Activated T-helper 9 cell treated with anti-CD3 and anti-CD28 coated beads, Interleukin-2, amount 50 U/mL, for 16 hours (primary cell): ENCODE measurements at places on chromosomes 16 and 17.

DNA sequence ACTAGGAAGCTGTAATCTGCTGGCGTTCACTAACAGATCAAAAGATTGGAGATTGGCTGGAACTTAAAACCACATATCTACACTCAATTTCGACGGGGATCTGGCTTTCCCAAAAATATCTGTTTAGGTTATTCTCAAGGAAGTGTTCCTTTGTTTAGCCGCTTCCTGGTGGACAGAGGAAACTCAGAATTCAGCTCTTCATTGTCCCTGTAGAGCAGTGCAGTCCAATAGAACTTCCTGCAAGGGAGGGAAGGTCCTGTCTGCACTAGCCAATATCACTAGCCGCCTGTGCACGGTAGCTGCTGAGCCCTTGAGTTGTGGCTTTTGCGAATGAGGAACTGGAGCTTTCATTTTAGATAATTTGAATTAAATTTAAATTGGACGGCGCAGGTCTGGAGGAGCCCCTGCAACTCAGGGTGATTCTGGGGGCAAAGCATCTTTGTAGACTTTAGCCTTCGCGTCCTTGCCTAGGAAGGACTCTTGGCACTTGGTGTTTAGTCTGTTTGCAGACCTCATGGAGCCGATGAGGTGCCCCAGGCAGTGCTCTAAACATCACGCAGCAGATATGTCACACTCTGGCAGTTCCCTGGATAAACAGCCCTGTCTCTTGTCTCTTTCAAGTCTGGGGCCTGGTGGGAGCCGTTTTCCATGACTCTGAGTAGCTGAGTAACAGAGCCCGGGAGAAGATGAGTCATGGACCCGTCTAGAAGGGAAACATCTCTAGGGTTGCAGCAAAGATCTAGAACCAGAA is 122.2 kb downstream of the CCDC182 start:
- no peak for DNase-seq

- DNase-seq, result no peak
Observed at GRCh38 chr16:27720731-27721530, 171.0 kb downstream of the KATNIP start.

DNA sequence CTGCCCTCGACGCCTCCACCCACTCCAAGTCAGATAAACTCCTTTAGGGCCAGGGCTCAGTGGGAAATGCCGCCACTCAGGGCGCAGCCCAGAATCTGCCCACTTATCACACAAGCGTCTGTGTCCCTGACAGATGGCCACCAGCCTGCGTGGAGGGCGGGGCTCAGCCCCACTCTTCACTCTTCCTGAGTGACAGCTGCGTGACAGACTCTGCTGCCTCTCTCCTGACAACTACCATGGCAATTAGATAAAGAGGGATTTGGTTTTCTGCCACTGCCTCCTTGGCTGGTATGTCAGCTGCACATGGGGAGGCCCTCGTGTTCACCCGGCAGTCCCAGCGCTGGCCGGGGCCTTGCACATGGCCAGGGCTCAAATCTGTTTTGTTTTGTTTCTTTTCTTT is 96.2 kb downstream of the RTN4RL1 start:
- DNase-seq, result no peak

DNA sequence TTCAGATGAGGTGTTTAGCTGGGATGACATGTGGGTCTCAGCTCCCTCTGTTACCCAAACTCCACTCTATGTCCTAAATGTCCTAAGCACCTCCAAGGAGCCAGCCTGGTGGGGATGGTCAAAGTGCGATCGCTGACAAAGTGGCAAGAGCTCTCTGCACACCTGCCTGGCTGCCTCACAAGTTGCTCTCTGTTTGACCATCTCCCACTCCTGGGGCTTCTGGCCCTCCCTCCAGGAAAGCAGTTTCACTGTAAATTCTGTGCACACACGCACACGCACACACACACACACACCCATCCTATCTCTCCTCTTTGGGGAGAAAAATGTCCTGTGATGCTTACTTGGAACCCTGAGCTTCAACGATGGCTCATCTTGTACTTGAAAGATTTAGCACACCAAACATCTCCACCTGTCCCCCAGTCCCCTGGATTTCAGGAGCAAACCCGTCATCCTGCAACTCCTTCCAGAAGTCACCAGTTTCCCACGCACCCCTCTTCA is 1.7 kb downstream of the PITPNA start:
- DNase-seq, result no peak

GRCh38 chr16:57893559-57894389 is 77.2 kb downstream of the CNGB1 start:
- DNase-seq, result no peak

DNA sequence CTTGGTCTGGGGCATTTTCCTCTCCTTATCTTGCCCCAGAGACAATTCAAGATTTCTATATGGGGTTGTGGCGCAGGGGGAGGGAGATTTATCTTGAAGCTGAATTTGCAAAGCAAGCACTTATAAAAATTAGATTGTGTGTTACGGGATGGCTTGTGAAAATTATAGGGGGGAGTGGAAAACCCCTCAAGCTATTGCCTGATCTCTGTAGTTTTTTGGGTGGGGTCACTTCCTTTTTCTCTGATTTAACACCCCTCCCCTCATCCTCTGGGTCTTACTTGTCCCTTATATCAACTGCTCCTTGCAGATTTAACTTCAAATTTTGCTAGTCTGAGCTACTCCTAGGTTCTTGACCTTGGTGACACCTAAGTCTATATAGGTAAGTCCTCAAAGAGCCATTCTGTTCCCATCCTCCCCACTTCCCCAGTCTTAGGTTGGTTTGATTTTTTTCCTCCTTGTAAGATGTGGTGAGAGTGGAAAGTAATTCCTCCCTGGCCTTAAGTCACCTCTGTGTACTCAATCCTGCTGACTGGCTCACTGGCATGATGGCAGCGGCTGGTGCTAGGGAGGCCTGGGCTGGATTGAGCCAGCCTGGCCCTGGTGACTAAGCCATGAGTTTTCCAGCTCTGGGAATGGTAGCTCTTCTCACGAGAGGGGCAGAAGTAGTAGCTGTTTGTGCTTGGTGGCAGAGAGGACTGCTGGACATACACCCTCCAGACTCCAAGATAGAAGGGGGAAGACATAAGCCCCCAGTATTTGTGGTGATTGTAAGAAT is 2.3 kb downstream of the ARL4D start:
- DNase-seq, result no peak

DNA sequence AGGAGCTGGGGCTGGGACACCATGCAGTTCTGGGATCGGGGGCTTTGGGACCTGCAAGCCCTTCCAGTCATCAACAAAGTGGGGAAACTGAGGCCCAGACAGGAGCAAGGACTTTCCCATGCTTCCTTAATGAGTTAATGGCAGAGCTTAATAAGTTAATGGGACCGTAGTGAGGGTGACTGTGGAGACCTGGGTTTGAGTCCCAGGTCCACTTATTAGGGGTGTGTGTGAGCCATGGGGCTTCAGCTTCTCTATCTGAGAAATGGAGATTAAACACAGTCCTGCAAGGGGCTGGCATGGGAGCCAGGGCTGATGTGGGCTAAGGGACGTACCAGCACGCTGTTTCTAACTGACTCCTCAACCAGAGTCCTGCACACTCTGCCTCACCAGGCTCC is 41.7 kb upstream of the NKD1 start:
- no peak for DNase-seq
